Ecto neural progenitor cell (in vitro differentiated cells): ENCODE measurements at places on chromosomes 2 and 18.

DNA sequence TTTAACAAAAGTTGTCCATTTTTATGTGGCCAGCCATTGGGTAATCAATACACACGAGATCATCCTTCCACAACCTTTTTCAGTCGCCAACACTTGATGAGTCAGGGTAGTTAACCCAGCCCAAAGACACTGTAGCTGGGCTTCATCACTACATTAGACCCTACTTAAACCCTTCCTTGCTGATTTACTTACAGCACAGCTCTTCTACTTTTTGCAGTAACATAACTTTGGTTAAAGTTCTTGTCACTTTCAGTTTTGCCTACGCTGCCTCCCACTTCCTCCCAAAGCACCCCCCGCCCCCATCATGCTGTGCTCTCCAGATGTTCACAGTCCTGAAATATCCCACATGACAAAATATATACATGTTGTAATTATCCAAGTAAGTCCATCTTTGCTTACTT, 103.6 kb downstream of the CDK15 start:
- DNase-seq, result no peak

GRCh38 chr2:138455691-138456090, 45.9 kb upstream of the SPOPL start:
- no peak for DNase-seq

DNA sequence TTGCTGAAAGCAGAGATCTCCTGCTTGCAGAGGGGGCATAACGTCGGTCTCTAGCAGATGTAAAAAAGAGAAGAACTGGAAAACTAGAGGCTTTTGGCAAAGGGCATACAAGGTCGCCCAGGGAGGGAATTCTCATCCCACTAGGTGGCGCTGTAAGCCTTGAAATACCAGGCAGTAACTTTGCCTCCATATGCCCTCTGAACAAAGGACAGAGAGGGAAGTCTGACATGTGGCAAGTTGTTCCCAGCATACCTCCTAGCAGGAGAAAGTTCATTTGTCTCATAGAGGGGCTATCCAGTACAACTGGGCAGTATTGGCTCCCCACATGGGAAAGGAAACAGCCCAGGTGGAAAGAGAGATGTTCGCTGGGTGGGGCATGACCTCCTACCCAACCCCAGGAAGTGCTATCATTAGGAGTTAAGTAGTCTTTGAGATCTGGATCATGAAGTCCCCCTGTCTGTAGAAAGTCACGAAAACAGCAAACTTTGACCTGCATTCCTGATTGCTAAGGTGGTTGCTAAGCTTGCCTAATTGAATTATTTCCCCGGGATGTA, 39.9 kb downstream of the STK17B start:
- DNase-seq, result no peak

DNA sequence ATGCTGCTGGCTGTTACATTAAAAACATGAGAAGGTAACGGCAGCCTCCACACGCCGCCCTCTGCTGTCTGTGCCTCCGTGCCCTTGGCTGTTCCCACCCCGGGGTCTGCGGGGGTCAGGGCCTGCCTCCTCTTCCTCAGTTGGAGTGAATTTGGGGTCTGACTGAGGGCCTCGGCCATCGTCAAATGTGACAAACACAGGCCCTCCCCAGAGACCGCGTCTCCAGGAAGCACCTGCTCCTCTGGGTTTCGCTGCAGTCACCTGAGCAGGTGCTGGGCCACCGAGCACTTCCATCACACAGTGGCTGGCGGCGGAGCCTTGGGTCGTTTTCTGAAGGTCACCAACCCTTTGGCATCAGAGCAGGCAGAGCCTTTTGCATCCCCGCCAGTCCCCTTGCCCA, 70.9 kb downstream of the NFATC1 start:
- DNase-seq, result no peak

DNA sequence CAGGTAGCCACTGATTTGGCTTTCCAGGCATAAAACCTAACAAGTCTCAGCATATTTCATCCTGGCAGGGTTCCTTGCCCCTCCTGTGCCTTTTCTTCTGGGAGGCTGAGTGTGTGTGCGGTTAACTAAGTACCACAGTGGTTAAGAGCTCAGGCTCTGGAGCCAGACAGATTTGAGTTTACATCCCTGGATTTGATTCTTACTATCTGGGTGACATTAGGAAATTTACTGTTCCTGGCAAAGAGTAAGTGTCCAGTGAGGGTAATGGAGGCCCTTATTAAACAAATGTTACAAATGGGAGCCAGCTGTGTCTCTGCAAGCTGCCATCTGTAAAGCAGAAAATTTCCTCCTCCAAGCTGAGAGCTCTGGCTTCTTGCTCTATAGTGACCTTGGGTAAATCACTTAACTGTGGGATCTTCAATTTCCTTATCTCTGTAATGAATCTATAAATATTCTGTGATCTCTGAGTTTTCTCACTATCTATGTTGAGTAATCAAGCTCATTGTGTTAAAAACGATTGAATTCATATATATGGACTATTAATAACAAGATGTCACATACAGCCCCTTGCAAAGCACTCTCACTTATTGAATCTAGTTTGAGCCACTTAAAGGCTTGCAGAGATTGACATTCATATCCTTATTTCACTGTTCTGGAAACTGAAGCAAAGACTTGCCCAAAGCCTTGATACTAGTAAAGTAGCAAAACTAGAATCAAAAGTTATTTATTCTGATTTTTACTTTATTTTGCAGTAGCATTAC, 6.5 kb upstream of the COBLL1 start:
- DNase-seq, result no peak

DNA sequence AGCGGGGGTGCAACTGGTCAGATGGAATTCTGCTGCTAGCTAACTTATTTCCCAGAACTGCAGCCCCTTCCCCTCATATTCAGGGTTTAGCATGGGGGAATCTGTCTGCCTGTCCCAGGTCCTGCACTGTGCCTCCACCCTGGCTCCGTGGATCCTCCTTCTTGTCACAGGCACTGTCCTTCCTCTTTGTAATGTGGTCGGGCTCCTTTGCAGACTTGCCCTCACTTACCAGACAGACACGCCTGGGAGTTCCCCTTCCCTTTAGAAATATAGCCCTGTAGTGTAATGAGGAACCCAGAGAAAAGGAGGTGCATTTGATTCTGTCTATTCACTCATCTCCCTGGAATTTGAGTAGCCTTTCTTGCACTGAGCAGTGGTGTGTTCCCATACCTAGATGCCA, 108.7 kb downstream of the TRIM43 start:
- no peak for DNase-seq
